Nephron progenitor cell (in vitro differentiated cells): ENCODE measurements at places on chromosomes 13 and 19.
A peak's percentile ranks its signal among the peaks of the same experiment; 100 is the strongest.

DNA sequence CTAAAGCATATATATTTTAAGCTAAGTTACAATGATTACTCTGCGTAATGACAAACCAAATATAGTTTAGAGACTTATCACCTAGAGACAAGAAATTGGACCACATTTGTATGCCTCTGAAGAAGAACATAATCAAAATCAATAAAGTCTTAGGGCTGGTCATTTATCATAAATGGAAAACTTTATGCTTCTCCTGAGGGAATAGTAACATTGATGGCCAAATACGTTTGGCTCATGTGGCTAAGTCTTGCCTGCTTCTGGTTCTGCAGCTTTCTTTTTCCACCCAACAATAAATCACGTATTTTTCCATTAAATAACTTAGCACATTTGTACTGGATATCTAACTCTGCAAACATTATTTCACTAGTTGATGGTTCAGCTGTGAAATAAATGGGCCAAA, 458.4 kb downstream of the SLITRK1 start:
- no peak for DNase-seq

- DNase-seq: peak; percentile 77
Observed at GRCh38 chr13:114121496-114122126, 10.8 kb downstream of the RASA3 start.

DNA sequence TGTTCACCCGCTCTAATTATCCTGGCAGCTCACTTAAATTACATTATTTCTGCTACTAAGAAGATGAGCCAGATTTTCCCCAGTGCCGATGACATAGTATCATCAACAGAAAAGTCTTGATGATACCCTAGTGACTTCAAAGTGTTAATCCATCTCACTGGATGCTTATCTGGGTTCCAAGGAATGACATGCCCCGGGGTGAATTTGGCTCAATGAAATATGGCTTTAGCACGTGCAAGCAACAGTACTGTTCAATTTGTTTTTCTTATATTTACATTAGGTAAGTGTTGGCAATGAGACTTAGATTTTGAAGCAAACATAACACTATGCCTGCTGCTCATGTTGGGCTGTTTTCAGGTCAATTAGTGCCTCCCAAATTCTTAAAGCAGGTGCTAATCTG, 548.2 kb upstream of the SLITRK1 start:
- no peak for DNase-seq

DNA sequence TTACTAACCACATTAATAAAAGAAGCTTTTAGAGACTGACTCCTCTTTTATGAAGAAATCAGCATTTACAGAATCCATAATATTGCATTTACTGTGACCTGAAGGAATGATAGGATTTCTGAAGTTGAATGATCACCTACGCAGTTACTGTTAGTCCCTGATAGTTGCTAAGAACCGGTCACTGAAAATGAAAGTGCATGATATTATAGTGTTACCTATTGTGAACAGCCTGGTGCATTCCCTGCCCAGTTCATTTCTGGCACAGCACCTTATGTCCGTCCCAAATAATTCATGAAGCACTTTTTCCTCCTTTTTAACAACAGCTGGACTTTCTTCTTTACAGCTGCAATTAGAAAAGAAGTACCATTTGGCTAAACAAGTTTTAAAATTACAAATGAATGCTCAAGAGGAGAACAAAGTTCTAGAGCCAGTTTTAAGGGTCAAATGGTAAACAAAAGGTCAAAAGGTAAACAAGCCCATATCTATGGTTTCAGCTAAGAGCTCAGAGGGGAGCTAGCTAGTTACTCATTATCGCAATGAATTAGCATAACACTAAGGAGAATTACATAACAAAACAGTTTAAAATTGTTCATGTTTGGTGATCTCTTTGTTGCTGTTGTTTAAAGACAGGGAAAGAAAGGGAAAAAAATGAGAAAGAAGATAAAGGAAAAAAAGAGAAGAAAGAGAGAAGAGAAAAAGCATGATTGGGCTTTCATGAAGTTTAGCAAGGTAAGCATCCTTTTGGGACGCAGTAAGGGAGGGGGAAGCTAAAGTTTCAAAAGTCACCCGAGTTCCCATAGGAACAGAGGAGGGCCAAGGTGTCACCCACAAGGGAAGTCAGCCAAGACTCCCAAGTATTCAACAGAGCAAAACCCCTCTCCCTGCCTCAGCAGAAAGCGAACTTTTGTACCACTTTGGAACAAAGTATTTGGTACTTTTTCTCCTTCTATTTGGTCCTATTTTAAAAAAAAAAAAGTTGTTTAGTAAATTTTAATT, 50.2 kb downstream of the FLT3 start:
- no peak for DNase-seq

DNA sequence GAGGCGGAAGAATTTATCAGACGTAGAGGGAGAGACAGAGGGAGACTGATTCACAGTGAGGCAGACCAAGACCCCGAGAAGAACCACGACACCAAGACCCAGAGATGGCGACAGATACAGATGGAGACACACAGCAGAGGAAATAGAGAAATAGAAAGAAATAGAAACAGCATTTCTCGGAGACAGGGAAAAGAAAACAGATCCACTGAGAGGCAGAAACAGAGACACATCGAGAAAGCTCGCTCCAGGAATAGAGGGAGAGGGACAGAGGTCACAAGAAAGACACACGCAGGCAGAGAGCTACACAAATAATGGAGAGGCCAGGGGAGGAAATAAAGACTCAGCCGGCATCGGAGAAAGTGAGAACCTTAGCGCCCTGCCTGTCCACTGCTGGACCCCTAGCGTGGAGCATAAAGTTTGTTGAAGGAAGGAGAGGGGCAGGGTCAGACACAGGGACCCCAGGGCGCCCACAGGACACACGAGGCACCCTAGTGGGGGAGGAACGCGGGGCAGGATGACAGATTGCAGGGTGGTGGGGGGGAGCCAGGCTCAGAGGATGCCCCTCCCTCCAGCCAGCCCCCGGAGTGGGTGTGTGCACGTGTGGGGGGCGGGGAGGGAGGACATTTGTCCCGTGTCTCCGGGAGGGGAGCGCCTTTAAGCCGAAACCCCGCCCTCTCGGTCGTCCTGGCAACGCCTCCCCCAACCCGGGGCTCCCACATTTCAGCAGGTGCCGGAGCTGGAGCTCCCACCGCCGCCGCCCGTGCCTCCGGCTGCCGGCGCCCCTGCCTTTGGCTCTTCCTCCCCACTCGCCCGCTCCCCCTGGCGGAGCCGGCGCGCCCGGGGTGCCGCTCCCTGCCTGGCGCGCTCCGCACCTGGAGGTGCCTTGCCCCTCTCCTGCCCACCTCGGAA, at the start of gene PRKCG:
Gene PRKCG (plus strand): TSS at position 716 of the 909 bp plus-strand sequence. CDS start 298 bp downstream, outside the sequence.
- peak; percentile 83 for DNase-seq
